ENCODE measurements at places on chromosomes 11 and 22.

DNA sequence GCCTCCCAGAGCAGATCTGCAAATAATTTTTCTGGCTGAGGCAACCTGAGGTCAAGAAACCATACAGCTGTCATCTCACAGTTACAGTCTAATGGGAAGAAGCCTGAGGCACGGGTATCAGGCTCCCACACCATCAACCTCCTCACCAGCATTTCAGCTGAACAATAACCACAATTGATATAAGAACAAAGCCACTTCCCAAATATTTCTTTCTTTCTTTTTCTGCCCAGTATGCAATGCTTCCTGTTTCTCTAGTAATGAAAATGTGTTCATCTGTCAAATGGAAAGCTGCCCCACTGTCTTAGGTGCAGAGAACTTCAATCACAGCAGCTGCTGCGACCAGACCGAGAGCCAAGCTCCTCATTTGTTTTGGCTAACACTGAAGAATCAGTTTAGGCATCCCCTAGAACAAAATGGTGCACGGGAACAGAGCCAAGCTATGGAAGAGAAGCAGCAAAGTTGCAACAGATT lies 108.4 kb downstream of the BLID start:
- no peak for DNase-seq

- DNase-seq: no peak
These were observed 94.8 kb downstream of the TEAD1 start for GRCh38 chr11:12768726-12769673.

DNA sequence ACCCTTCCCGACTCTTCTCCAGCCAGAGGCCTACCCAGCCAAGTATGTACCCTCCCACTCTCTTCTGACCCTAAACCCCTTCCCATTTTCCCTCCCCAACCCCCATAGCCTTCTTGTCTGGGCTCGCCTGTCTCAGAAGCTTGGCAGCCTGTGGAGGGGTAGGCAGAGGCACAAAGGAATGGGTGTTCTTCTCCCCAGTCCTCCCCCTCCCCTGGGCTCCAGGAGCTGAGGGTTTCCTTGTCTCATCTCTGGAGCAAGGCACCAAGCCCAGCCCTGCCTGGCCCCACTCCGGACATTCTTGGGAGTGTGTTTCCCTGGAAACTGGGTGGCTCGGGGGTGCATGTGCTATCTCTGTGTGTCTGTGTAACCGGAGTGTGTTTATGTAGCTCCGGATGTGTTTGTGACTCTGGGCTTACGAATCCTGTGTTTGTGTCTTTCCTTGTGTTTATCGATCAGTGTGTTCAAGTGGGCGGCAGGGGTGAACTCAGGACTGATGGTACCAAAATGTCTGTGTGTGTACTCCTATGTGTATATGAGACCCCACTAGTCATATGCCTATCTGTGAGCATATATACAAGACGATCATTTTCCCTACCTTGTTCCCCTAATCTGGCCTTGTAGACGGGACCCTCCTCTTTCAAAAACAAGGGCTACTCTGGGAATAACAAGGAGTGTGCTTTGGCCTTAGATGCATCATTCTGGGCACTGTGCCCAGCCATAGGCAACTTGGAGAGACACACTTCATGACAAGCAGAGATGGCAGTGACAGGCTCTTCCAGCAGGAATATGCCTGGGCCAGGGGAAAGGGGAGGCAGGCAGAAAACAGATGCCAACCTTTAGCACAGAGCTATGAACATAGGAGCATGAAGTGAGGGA lies 10.9 kb downstream of the PHLDB1 start:
- DNase-seq: no peak

GRCh38 chr11:12135185-12135584 lies 24.8 kb downstream of the MICAL2 start:
- no peak for DNase-seq

GRCh38 chr11:117221775-117222517 lies 9.9 kb downstream of the PCSK7 start:
- DNase-seq: no peak

GRCh38 chr11:14645985-14646900 lies 2.6 kb downstream of the PDE3B start:
- no peak for DNase-seq

GRCh38 chr11:128686021-128686741 lies 7.7 kb upstream of the FLI1 start:
- DNase-seq: no peak

GRCh38 chr11:35118906-35119305 lies 20.1 kb upstream of the CD44 start:
- DNase-seq: no peak

GRCh38 chr11:110337570-110338193 lies 41.3 kb upstream of the RDX start:
- DNase-seq: no peak

GRCh38 chr11:37500425-37500824 lies 902.4 kb upstream of the RAG2 start:
- DNase-seq: no peak

DNA sequence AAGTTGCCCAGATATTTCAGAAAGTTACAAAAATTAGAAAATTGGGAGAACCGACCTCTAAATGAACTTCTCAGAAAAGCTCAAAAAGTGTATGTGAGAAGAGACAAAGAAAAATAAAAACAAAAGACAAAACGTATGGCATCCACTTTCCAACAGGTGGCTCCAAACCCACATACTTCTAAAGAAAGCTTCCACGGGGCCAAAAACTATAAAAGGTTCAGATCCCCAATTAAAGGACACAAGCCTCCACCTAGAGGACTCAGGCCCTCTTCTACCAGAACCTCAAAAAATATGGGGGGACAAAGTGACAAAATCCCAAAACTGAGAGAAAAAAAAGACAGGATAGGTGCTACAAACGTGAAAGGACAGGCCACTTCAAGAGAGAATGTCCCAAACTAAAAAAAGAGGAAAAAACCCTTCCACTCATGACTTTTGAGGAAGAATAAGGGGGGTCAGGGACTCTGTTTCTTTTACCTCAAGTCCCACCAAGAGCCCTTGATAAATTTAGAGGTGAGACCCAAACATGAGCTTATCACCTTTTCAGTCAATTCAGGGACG lies 8.8 kb downstream of the SCGB2A1 start:
- DNase-seq: no peak

DNA sequence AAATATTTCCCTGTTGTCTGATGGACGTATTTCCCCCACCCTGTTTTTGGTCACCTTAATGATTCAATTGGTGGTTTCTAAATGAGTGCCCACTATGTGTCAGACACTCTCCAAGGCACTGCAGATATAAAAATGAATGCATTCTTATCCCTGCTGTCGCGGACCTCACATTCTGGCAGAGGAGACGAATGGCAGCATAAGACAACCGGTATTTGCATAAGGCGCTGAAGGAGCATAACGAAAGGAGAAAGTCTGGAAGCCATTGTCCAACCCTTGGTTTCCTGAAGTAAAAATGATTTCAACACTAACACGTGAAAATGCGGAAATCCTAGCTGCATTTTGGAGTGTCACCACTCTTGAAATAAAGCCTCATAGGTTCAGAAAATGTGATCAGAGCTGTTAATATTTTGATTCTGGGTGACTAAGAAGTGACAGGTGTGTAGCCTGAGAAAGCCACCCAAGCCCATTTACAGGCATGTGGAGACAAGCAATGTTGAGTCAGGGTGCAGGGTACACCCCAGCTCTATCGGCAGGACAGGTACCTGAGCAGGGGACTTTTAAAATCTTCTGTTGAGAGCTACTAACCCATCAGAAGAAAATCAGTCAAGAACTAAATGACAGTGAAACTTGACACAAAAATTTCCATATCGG lies 10.1 kb upstream of the GAB2 start:
- no peak for DNase-seq

DNA sequence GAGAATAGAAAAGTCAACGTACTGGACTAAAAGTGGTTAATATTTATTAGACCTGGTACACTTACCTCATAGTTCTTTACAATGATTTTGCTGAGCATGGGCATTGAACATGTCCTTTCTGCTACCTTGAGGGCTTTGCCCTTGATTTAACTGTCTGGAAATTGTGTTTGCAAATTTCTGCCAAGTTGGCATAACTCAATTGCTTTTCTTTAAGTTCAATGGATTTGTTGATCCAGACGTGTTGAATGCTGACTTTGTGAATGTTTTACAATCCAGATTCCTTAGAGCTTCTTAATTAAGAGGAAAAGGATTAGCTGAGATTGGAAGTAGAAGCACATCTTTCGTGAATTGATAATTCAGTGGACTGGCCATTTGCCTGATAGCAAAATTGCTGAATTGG lies 7.2 kb upstream of the OR4X2 start:
- no peak for DNase-seq

Measured in stimulated activated CD8-positive, alpha-beta memory T cell treated with anti-CD3 and anti-CD28 coated beads, Interleukin-2, amount 100 ng/mL, for 1 hour (primary cell).